ENCODE measurements at places on chromosomes 1 and 21.

GRCh38 chr1:165114022-165114888 lies 242.3 kb downstream of the LMX1A start:
- no peak for DNase-seq

GRCh38 chr1:64482720-64483119 lies 12.8 kb downstream of the CACHD1 start:
- DNase-seq = no peak

- DNase-seq = no peak
These were observed 8.9 kb upstream of the HAO2 start for GRCh38 chr1:119359730-119360129.

GRCh38 chr21:42553435-42553834 lies 39.8 kb downstream of the SLC37A1 start:
- DNase-seq = no peak

GRCh38 chr1:228748431-228748830 lies 13.2 kb downstream of the RHOU start:
- DNase-seq = peak; percentile 11

DNA sequence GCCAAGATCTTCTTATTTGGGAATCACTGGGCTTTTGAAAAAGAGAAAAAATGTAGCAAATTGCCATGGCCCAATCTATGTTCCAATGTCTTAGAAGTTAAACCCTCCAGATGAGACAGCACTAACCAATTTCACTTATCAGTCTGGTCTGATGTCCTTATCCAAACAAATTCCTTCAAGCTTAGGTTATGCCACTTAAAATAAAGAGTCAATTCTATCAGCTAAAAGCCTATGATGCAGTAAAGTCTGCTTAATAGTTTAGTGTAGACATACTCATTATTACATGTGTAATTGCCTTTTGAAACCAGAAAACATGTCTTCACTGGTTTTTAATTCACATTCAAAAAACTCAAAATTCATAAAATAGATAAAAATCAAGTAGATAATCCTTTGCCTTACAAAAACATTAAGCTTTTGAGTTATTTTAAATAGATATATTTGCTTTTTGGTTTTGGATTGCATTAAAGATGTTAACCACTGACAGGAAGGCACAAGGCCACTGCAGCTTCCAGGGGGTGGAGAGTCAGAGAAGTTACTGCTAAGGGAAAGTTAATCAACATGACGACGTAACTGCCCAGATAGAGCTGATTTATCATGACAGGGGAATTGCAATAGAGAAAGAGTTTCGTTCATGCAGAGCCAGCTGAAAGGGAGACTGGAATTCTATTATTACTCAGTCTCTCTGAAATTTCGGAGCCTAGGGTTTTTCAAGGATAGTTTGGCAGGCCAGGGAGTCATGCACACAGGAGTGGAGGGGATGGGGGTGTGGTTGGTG lies 106.1 kb downstream of the MAP3K21 start:
- no peak for DNase-seq

DNA sequence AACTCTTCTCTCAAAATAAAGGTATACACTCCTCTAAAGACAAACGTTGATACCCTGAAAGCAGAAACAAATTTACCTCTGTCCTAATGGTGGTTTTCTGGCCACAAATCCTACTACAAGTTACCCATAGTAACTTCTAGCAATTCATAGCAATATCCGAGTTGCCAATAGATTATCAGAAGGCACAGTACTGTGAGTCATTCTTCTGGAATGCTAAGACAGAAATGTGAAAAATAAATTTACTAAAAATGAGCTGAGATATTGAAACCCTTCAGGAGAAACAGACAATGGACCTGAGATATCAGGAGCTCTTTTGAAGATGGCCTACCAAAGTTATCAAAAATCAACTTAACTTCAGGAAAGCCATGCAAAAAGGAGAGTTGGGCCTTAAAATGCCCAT lies 715.0 kb upstream of the ADAMTS5 start:
- DNase-seq = no peak

DNA sequence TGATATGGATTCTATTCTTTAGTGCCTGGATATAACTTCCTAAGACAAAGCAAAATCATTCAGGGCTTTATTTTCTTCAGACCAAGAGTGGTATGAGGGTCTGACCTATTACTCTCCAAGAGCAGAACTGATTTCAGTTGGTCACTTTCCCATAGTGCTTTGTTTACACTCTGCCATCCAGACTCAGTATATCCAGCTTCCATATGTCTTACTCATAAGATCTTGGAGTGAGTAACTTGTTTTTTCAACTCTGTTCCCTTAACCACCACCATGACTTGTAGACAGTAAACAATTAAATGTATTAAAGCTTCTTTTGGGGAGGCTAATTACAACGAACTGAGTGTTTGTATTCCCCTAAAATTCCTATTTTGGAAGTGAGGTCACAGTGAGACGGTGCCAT lies 83.4 kb downstream of the USP24 start:
- DNase-seq = no peak

DNA sequence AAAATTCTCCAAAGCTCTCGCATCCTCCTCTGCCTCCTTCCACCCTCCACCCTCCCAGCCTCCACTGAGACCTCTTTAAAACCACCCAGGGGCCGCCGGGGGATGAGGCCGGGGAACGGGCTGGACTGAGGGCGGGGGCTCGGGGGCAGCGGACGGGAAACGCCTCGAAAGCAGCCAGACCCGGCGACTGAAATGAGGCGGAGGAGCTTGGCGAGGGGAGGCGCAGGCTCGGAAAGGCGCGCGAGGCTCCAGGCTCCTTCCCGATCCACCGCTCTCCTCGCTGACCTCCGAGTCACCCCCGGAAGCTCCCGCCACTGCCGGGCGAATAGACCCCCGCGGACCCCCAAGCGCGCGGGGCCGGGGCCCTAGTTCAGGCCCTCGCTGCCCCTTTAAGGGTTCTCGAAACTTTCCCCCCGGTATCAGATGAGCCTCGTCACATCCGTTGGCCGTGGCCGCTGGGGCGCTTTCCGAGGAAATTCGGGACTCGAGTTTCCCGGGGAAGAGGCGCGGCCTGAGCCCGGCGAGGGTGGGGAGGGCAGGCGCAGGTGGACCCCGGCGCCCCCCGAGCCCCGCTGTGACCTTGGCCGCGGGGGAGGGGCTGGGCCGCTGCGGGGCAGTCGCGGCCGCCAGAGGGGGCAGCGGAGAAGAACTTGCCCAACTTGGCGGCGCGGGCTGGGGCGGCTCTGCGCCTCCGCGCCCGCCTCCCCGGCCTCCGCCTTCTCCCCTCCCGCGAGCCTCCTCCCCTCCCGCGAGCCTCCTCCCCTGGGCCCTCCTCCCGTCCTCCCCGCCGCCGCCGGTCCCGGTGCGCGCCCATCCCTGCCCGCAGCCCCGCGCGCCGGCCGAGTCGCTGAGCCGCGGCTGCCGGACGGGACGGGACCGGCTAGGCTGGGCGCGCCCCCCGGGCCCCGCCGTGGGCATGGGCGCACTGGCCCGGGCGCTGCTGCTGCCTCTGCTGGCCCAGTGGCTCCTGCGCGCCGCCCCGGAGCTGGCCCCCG lies at the start of gene BACE2:
Gene BACE2, plus strand, starts transcription at position 813 of the 995 bp plus-strand sequence. Its CDS starts 104 bp downstream, at position 917.
- DNase-seq = peak; percentile 27

DNA sequence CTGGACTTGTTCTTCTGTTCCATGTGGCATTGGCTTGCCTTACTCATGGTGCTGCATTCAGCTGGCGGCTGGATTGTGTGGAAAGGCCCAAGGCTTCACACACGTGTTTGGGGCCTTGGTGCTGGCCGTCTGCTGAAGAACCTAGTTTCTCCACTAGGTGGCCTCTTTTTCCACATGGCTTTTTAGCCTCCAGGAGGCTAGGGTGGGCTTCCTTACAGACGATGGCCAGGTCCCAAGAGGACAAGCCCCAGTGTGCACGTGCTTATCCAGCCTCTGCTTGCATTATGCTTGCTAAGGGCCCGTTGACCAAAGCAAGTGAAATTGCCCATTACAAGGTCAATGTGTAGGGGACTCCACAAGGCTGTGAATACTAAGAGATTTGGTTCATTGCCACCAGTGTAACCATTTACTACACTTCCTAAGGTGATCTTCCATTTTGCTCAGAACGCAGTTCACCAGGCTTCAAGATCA lies 47.5 kb upstream of the FOXO6 start:
- no peak for DNase-seq

GRCh38 chr1:246219508-246220030 lies 287.5 kb downstream of the SMYD3 start:
- DNase-seq = no peak

- DNase-seq = no peak
These were observed 1.7 kb upstream of the ELOA start for GRCh38 chr1:23741609-23742008.

- no peak for DNase-seq
These were observed 14.2 kb downstream of the PIGM start for GRCh38 chr1:160017592-160017991.

GRCh38 chr1:185768371-185768770 lies 34.2 kb downstream of the HMCN1 start:
- DNase-seq = no peak

DNA sequence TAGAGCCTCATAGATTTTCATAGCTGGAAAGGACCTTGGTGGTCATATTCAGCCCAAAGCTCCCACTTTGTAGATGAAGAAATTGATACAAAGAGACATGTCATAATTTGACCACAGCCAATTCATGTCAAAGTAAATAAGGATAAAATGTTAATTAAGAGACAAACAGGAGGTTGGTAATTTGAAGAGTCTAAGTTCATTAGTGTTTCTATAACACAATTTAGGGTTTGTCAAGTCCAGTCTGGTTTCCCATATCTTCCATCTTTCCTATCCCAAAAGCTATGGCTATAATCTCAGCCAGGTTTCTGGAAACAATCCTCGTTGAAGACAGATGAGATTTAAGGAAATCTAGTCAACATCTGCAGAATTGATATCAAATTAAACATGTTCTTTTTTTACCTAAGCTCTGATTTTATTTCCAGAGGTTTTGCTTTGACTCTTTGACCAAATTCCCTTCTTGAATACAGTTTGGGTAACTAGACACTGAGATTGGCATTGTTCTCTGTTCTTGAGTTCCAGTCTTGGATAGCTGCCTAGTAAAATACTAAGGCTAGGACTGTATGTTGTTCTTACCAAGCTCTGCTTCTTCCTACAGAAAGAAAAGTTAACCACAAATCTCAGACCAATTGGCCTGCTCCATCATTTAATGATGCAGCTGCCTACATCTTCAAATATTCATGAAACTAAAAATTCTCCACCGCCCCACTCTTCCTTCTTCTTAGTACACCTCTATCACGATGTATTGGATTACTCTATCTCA lies 62.0 kb downstream of the SLC44A5 start:
- DNase-seq = no peak

- DNase-seq = no peak
These were observed 59.2 kb upstream of the ATP5PO start for GRCh38 chr21:33974513-33975468.

- DNase-seq = no peak
These were observed 239.8 kb downstream of the LMX1A start for GRCh38 chr1:165116732-165117131.

DNA sequence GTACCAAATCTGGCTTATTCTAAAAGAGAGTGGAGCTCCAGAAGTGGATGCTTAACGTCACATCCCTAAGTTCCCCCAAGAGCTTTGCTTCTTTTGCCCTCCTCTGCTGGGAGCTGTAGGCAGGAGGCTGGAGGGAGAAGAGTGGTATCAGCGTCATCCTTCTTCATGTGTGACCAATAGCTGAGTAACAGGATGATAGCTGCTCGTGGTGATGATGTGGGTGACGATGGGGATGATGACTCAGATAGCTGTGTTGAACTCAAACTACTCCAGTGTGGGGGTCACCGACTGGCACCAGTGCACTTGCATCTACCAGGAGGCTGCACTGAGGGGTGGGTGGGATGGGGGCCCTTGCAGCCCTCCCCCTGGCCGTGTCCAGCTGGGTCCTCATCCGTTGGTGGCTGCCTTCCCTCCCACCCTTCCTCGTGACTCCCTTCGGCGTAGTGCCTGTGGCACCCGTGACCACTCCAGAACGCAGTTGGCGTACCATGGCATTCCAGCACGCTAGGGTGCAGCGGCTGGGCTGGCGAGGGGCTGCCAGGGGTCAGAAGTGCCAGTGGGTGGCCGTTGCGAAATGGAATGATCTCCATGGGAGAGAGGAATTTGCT lies 1.1 kb downstream of the IGFN1 start:
- DNase-seq = peak; percentile 29

GRCh38 chr1:169894424-169895145 lies 889 bp upstream of the SCYL3 start:
- DNase-seq = no peak

DNA sequence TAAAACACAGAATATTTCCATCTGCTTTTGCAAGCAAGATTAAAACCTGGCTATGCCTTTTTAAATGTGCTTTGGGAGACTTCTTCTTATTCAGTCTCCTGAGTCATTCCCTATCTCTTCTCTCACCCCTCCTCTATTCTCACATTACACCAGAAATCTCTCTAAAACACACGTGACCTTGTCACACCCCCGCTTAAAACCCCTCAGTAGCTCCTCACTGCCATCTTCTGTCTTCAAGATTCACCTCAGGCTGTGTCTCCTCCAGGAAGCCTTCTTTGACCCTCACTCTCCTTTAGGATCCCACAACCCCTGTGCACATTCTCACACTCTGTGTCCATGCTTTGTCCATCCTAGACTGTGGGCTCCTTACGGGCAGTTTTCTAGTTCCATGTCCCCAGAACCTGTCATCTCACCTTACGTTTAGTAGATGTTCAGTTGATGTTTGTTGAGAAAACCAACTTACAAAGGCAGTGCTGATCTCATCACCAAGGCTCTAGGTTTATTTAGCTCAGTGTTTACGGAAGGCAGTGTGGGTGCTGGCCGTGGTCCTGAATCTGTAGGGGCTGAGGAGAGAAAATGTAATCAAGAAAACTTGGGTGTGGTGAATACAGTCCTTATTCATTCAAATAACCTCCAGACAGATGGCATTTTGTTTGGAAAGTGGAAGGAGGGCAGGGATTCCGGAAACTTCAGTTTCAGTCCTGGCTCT lies 143.5 kb downstream of the DMRTA2 start:
- DNase-seq = no peak

- no peak for DNase-seq
These were observed 9.4 kb downstream of the OR2M2 start for GRCh38 chr1:248183996-248184395.

DNA sequence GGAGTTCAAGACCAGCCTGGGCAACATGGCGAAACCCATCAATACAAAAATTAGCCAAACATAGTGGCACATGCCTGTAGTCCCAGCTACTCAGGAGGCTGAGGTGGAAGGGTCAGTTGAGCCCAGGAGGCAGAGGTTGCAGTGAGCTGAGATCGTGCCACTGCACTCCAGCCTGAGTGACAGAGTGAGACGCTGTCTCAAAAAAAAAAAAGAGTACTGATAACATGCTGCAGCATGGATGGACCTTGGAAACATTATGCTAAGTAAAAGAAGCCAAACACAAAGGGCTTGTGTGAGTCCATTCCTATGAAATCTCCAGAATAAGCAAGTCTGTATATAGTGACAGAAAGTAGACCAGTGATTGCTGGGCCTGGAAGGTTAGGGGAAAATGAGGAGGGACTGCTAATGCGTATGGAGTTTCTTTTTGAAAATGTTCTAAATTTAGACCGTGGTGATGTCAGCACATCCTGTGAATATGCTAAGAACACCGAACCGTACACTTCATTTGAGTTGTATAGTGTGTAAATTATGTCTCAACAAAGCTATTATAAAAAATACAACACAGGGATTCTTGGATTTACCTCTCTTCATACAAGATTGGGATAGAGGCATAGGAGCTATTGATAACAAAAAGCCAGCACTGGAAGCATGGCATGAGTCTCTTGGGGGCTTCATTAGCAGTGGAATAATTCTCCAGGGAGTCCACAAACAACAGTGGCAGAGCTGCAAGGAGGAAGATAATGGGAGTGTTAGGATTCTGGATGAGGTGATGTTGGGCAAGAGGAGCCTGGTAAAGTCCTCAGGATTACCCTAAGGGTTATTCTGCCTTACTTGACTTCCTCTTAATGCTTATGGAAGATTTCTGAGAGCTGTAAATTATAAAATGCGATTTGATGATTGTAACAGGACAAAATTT lies 73.5 kb downstream of the TTC3 start:
- no peak for DNase-seq
